AML-193 (cell line): ENCODE measurements at places on chromosomes 2 and 18.

DNA sequence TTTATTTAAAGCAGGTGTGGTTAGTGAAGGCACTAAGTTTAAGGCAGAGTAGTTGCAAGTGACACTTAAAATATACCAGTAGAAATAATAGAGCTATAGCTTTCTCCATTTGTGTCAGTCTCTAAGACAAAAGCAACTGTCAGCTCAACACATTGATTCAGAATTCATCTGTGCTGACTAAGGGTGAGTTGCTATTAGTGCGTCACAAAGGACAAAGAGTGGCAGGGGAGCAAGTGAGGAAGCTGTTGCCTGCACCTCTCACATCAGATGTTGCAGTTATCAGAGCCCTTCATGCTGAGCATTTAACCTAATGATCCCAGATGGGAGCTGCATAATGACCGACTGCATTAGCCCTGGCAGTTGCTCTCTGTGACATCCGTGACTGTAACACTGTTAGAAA, 138.6 kb downstream of the DTNA start:
- no peak for DNase-seq

DNA sequence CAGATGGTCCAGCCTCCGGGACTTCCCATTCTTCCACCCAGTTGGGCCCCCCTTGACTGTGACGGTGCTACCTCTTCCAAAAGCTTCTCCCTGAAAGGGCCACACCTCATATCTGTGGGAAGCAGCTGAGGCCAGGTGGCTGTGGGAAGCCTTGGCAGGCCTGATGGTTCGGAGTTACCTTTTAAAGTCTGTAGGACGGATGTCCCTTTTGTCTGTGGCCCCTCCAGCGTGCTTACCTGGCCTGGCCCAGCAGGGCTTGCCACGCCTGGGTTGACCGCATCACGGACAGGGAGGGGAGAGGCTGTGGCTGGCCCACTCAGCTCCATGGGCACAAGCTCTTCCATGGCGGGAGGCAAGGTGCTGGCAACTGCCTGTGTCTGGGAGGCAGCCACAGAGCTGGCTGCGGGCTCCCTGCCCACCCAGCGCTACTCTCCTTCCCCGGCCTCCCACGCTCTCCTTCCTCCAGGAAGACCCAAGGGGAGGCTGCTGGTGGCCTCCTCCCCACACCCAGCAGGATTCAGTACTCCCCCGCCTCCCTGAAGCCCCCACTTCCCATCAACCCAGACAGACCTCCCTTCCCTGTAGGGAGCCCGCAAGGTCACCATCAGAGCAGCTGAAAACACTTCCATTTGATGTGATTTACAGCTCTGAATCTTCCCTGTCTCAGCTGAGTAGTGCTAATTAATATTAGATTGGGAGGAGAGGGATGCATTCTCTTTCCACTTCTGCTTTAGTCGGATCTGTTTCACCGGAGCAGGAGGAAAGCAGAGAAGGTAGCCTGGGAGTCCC, 52.8 kb downstream of the EDAR start:
- no peak for DNase-seq

DNA sequence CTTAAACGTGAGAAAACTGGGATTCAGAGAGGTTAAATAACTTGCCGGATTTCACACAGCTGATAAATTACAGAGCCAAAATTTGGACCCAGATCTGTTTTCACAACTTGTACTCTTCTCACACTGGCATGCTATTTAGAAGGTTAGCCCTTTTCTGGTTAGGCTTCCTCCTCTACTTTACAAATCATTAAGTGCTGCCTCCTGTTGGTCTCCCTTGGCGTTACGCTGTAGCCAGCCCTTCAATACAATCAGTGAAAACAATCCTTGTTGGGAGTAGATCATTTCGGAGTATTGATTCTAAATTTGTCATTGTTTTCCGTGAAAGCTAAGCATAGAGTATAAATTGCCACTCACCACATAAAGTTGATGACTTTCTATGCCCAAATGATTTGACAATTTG, 153.5 kb downstream of the ARHGAP15 start:
- peak; percentile 24 for DNase-seq

GRCh38 chr2:135796606-135797005, 40.4 kb downstream of the LCT start:
- no peak for DNase-seq

DNA sequence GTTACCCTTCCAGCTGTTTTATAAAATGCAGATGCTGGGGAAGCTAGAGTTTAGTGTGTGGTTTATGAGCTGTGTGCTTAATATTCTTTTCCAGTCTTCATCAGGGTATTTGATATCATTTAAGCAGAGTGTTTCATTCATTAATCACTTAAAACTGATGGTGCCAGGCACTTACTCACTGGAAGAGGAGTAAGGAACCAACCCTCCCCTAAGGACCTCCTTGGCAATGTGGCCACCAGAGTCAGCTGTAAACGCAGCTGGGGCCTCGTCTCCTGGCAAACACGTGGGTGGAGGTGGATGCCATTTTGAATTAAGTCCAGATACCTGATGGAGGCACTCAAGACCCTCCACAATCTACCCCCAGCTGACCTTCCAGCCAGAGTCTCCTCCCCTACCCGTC, 331.6 kb downstream of the CLIP4 start:
- no peak for DNase-seq

GRCh38 chr2:9234680-9235146, 28.1 kb downstream of the ASAP2 start:
- no peak for DNase-seq
